WTC11 (cell line): ENCODE measurements at places on chromosomes 13 and 19. TPM values are rescaled to one million over a fixed set of nuclear protein-coding genes. Genes with fewer than 3 reads are reported as not detected.

SOX1 gene
- 0.15 to 0.25 TPM (median 0.18 TPM) in 3 replicates for total RNA-seq

PROZ gene
- total RNA-seq: not detected in 3 replicates

FUZ gene
- 35.1 to 36.3 TPM (median 35.7 TPM) in 3 replicates for total RNA-seq

SHC2 gene
- 8.4 to 9.8 TPM (median 9.0 TPM) in 3 replicates for total RNA-seq

PLA2G4C gene
- total RNA-seq: 4.5 to 10.6 TPM (median 8.6 TPM) in 3 replicates

LRRC25 gene
- 0.07 to 0.31 TPM (median 0.18 TPM) in 3 replicates for total RNA-seq

GFY gene
- total RNA-seq: 0.85 to 1.4 TPM (median 0.87 TPM) in 3 replicates

NCAN gene
- total RNA-seq: 1.9 to 3.0 TPM (median 2.5 TPM) in 3 replicates

MCEMP1 gene
- not detected in 3 replicates for total RNA-seq

CAMSAP3 gene
- 27.8 to 34.6 TPM (median 32.1 TPM) in 3 replicates for total RNA-seq

ZNF699 gene
- total RNA-seq: 3.2 to 5.9 TPM (median 3.7 TPM) in 3 replicates

ZNF829 gene
- 6.4 to 7.1 TPM (median 7.0 TPM) in 3 replicates for total RNA-seq

YJEFN3 gene
- total RNA-seq: 10.2 to 11.9 TPM (median 11.1 TPM) in 3 replicates
